IMR-90 (cell line): ENCODE measurements at places on chromosomes 3 and 15. TPM values are rescaled to one million over a fixed set of nuclear protein-coding genes. Genes with fewer than 3 reads are reported as not detected.
A peak's percentile ranks its signal among the peaks of the same experiment; 100 is the strongest.

The TMC3 gene
- total RNA-seq, result not detected in 2 replicates

GRCh38 chr3:50242851-50243542 is 7.0 kb downstream of the GNAI2 start:
- H3K27ac ChIP-seq, result peak overlapping the region; percentile 1; the same call in 1 of the 2 replicates
- H3K36me3 ChIP-seq, result peaks cover 25% of the 10 kb centered on the region
- DNase-seq, result peak; percentile 72
- peaks cover 56% of the 10 kb centered on the region for H3K4me1 ChIP-seq

The MINAR1 gene
- 1.4 and 1.6 TPM in 2 replicates for total RNA-seq

GRCh38 chr3:49135499-49135898 is 2.6 kb upstream of the LAMB2 start:
- no peak overlapping the region for H3K27ac ChIP-seq
- peaks cover 9% of the 10 kb centered on the region for H3K4me1 ChIP-seq
- no peak overlapping the region for H3K4me3 ChIP-seq
- no peak for DNase-seq
- H3K27me3 ChIP-seq, result peaks cover 7% of the 10 kb centered on the region

DNA sequence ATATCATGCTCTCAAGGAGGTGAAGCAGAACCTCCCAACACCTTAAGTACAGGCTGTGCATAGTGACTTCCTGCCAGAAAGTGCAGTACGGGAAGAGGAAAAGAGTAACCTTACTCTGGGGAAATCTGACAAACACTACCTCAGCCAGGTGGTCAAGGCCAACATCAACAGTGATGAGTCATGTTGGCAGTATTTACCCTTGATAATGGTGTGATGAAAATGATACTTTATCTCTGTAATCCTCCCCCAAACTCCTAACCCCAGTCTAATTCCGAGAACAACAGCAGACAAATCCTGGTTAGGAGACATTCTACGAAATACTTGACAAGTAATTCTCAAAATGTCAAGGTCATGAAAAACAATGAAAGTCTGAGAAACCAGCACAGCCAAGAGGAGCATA is 26.5 kb downstream of the ANKDD1A start:
- no peak overlapping the region for H3K4me3 ChIP-seq
- DNase-seq, result peak; percentile 48
- 0 out of 2 replicates have a peak, but pooled peaks cover 2% of the 10 kb centered on the region for H3K4me1 ChIP-seq
- H3K27me3 ChIP-seq, result no peaks in the 10 kb centered on the region

GRCh38 chr3:69352305-69353087 is 33.4 kb downstream of the FRMD4B start:
- H3K27me3 ChIP-seq, result no peaks in the 10 kb centered on the region
- H3K4me3 ChIP-seq, result no peak overlapping the region
- DNase-seq, result no peak
- no peaks in the 10 kb centered on the region for H3K4me1 ChIP-seq

The GPR62 gene
- total RNA-seq, result under 0.01 TPM in 1 of 2 replicates, not detected in the other

The TIMP4 gene
- total RNA-seq, result 0.54 and 0.56 TPM in 2 replicates

The CAND2 gene
- total RNA-seq, result 2.5 and 2.9 TPM in 2 replicates

- H3K27ac ChIP-seq, result no peak overlapping the region
- DNase-seq, result no peak
- no peak overlapping the region for H3K4me3 ChIP-seq
These were observed 31.1 kb downstream of the TPM1 start for GRCh38 chr15:63073497-63074172.

The C3orf49 gene
- total RNA-seq, result not detected in 2 replicates

GRCh38 chr3:143634427-143634826 is 213.8 kb downstream of the SLC9A9 start:
- no peaks in the 10 kb centered on the region for H3K27me3 ChIP-seq
- no peaks in the 10 kb centered on the region for H3K4me1 ChIP-seq
- H3K36me3 ChIP-seq, result no peaks in the 10 kb centered on the region
- DNase-seq, result no peak
- no peak overlapping the region for H3K4me3 ChIP-seq
- no peak overlapping the region for H3K27ac ChIP-seq

DNA sequence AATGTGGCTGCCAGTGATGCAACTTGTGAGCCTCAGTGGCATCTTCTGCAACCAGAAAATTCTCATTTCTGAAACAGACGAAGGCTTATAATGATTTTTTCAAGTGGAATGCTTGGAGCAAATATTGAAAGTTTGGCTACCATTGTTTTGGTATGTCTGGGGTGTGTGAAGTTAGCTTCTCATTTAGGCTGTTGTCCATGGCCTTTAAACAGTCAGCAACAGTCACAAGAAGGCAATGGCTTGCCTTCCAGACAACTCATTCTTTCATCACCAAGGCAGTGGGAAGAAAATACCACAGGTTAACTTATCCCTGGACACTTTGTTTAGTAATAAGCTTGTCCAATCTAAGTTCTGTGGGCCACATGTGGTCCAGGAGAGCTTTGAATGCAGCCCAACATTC is 4.7 kb upstream of the BNC1 start:
- peaks cover 16% of the 10 kb centered on the region for H3K27me3 ChIP-seq
- no peaks in the 10 kb centered on the region for H3K36me3 ChIP-seq
- peaks cover 13% of the 10 kb centered on the region for H3K4me1 ChIP-seq
- peak; percentile 61 for DNase-seq
- no peak overlapping the region for H3K4me3 ChIP-seq

GRCh38 chr15:60155661-60156060 is 151.6 kb downstream of the FOXB1 start:
- DNase-seq, result peak; percentile 16
- no peak overlapping the region for H3K27ac ChIP-seq
- no peaks in the 10 kb centered on the region for H3K4me1 ChIP-seq
- peaks cover 6% of the 10 kb centered on the region for H3K27me3 ChIP-seq
- H3K36me3 ChIP-seq, result no peaks in the 10 kb centered on the region

The IQCF5 gene
- total RNA-seq, result not detected in 2 replicates

DNA sequence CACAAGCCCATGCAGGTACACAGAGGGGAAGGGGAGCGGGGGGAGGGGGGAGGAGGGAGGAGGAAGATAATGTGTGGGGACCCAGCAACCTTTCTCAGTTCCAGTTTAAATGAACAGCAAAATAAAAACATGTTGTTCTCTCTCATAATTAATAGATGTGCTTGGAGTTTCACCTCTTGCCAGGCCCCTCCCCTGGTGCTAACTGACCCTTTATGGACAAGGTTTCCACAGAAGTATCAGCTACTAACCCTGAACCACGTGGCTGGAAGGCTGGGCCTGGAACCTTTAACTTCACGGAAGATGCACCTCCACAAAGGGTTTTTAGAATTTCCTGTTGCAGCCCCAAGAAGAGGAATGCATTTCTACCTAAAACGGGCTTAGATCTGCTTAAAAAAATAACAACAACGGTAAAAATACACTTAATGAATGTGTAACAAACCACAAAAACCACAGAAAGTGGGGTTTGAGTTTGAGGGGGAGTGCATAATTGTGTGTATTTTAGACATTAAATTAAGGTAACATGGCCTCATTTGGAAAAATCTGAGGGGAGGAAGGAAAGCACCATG is 14.8 kb upstream of the SMAD3 start:
- peaks cover 34% of the 10 kb centered on the region for H3K4me1 ChIP-seq
- no peak overlapping the region for H3K4me3 ChIP-seq
- H3K27me3 ChIP-seq, result no peaks in the 10 kb centered on the region
- H3K27ac ChIP-seq, result peak overlapping the region; percentile 79
- H3K36me3 ChIP-seq, result no peaks in the 10 kb centered on the region
- no peak for DNase-seq

DNA sequence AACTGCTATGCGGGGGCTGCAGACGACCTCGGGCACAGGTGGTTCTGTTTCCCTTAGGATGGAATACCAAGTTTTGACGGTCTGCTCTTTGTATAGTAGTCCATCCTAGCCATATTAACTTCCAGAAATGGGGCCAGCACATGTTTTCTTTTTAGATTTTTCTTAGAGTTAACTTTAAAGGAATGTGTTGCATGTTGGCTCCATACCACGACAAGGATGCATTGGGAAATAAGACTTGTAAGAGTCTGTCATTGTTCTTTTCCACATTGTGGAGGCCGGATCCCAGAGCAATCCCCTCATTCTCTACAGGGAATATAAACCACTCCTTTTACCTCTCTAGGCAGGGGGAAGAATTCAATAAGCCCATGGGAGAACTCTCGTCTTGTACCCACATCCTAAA is 87.1 kb upstream of the PLSCR4 start:
- no peaks in the 10 kb centered on the region for H3K4me1 ChIP-seq
- DNase-seq, result no peak
- no peaks in the 10 kb centered on the region for H3K27me3 ChIP-seq
- no peak overlapping the region for H3K27ac ChIP-seq
- no peaks in the 10 kb centered on the region for H3K36me3 ChIP-seq
